ENCODE measurements at places on chromosomes 1 and 21.

DNA sequence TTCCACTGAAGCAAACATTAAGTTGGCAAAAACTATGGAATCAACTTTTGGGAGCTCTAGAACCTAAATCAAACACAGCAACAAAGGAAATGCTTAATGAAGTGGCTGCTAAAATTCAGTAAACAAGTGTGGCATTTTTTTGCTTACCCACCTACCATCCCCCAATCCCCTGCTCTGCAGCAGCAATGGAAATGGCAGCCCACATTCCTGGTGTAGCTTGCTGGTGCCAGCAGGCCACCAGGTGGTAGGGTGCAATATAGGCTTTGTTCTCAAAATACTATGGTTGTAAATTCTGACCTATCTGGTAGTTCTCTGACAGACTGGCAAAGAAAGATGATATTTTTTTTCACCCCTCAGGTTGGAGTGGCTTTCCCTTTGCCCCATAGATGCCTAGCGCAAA, 42.8 kb downstream of the SHCBP1L start:
- DNase-seq, result no peak

DNA sequence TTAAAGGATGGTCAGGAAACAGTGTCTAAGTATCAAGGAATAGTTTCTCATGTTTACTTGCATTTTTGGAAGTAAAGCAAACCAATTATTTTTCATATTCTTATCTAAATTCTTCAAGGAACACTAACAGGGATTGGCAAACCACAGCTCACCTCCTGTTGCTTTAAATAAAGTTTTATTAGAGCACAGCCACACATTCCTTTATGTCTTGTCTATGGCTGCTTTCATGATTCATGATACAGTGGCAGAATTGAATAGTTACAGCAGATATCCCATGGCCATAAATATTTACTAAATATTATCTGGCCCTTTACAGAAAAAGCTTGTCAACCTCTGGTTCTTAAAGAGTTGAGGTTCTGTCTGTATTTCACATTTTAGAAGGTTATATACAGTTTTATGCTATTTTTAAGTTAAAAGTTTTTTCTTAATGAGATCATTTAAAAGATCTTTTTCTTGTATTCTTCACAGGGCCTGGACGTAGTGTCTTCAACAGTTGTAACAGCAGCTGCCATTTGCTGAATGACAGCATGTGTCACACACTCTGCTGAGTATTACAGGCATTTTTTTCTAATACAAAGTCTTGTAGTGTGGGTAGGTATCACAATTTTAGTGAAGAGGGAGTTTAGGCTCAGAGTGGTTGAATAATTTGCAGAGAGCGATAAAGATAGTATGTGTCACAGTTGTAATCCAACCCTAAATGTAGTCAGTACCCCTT, 2.6 kb downstream of the ZNF691 start:
- DNase-seq, result no peak

GRCh38 chr21:41282412-41282811, 34.2 kb upstream of the FAM3B start:
- no peak for DNase-seq

DNA sequence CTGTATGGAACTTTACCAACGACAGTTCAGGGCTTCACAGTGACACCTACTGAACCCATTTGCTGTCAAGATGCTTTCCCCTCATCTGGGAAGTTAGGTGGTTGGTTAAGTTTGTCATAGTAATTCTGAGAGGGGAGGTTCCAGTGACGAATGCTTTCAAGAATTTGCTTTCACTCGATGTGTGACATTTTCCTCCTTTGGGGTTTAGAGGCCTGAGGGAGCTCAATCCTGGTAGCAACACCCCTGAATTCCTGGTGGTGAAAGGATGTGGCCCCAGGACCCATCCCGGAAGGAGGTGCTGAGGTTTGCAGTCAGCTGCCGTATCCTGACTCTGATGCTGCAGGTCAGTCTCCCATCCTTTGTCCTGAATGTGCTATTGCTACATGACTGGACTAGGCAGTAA, 2.8 kb downstream of the PIGV start:
- no peak for DNase-seq

- DNase-seq, result peak; percentile 15
Measured at GRCh38 chr1:11384170-11384554, 94.8 kb upstream of the DISP3 start.

- DNase-seq, result no peak
Measured at GRCh38 chr21:46416551-46416950, 42.1 kb upstream of the DIP2A start.

GRCh38 chr1:111490220-111490619, 13.2 kb downstream of the ADORA3 start:
- no peak for DNase-seq

- no peak for DNase-seq
Measured at GRCh38 chr1:200708769-200709168, 29.9 kb upstream of the CAMSAP2 start.

DNA sequence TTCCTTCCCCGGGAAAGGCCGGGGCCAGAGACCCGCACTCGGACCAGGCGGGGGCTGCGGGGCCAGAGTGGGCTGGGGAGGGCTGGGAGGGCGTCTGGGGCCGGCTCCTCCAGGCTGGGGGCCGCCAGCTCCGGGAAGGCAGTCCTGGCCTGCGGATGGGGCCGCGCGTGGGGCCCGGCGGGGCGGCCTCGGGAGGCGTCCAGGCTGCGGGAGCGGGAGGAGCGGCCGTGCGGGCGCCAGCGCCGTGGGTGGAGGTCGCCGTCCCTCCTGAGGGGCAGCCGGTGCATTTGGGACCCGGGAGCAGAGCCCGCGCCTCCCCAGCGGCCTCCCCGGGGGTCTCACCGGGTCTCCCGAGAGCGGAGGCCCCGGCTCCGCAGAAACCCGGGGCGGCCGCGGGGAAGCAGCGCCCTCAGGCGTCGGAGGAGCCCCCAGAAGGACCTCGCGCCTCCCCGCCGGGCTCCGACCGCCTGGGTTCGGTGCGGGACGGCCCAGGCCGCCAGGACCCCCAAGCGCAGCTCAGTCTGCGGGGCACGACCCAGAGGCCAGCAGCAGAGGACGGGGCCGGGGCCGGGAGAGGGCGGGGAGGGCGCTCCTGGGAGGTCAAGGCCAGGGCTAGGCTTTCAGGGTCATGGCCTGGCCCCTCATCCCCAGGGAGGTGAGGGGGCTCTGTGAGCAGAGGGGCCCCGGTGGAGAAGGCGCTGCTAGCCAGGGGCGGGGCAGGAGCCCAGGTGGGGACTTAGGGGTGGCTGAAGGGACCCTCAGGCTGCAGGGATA, 7.2 kb upstream of the SLX9 start:
- DNase-seq, result no peak

Data from stimulated activated CD4-positive, alpha-beta T cell treated with anti-CD3 and anti-CD28 coated beads, Interleukin-12 subunit alpha, Interleukin-12 subunit beta, amount 100 ng/mL, for 48 hours (primary cell).